ENCODE measurements at places on chromosomes 2 and 18. TPM values are rescaled to one million over a fixed set of nuclear protein-coding genes. Genes with fewer than 3 reads are reported as not detected.

GCG gene
- total RNA-seq, result not detected

SRD5A2 gene
- not detected for total RNA-seq

SP3 gene
- 53.2 TPM for total RNA-seq

UGT1A5 gene
- total RNA-seq, result not detected

CCDC148 gene
- total RNA-seq, result 7.0 TPM

IKZF2 gene
- 12.5 TPM for total RNA-seq

CD207 gene
- 0.25 TPM for total RNA-seq

SIX3 gene
- total RNA-seq, result 0.33 TPM

CFAP65 gene
- 0.83 TPM for total RNA-seq

USP40 gene
- 51.4 TPM for total RNA-seq

RGPD4 gene
- 0.39 TPM for total RNA-seq

CNTNAP5 gene
- 50.1 TPM for total RNA-seq

ITGAV gene
- total RNA-seq, result 76.4 TPM

PID1 gene
- 28.7 TPM for total RNA-seq

CXCR1 gene
- total RNA-seq, result 2.8 TPM

ABCB11 gene
- total RNA-seq, result 0.15 TPM

IFT172 gene
- 71.1 TPM for total RNA-seq

CRYBA2 gene
- total RNA-seq, result 0.89 TPM

TGIF1 gene
- total RNA-seq, result 15.0 TPM

GAL3ST2 gene
- 1.5 TPM for total RNA-seq

TGFA gene
- 5.2 TPM for total RNA-seq

SERPINB3 gene
- total RNA-seq, result not detected

FSIP2 gene
- 5.0 TPM for total RNA-seq

RND3 gene
- 15.7 TPM for total RNA-seq

HTR2B gene
- total RNA-seq, result not detected

C2orf80 gene
- 29.1 TPM for total RNA-seq

Measured in dorsolateral prefrontal cortex (tissue), 122 donors.